ENCODE measurements at places on chromosomes 7 and 10.

GRCh38 chr10:77247031-77247990 lies 390.3 kb downstream of the KCNMA1 start:
- no peak for DNase-seq

GRCh38 chr7:14236834-14237233 lies 247.4 kb upstream of the ETV1 start:
- DNase-seq, result no peak

DNA sequence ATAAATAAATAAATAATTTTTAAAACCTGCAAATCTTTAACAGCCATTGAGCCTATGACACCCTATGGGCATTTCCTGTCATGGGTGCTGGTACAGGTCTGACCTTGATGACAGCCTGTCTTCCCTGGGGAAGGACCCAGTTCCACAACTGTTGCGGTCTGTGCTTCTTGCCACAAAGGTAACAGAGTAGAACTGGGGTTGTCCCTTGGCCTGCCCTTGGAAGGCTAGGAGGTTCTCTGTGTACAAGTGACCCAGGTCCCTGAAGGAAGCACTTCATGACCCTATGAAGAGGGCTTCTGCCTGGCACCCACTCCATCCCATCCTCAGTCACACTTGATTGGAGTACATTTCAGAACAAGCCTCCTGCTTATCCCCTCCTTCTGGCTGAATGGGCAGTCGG lies 66.9 kb downstream of the OGDH start:
- no peak for DNase-seq

GRCh38 chr7:50735333-50735732 lies 47.4 kb downstream of the GRB10 start:
- no peak for DNase-seq

DNA sequence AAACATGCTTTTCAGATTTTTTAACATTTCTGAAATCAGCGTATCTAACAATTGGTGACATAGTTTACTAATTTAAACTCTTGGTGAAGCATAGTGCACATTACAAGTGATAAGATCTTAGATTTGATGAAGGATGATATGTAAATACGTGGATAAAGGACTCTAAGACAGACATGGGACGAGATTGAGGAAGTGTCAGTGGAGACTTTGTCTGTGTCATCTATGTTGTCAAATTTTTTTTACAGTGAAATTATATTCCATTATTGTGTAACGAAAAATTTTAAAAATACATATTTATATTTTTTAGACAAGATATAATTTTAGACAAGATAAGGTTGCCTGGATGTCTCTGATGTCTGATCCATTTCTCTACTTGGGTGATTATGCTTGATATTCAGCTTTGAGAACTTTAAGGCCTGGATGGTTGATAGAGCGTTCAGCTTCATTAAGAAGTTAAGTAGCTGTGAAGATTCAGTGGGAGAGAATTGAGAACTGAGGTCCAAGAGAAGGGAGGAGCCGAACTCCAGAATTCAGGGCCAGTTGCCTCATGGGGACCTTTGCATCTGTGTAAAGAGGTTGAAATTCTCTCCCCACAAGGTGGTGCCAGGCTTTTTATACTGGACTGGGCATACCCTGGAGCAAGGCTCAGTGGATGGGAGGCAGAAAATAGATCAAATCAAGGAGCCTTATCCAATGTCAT lies 62.7 kb downstream of the KAT6B start:
- DNase-seq, result no peak

DNA sequence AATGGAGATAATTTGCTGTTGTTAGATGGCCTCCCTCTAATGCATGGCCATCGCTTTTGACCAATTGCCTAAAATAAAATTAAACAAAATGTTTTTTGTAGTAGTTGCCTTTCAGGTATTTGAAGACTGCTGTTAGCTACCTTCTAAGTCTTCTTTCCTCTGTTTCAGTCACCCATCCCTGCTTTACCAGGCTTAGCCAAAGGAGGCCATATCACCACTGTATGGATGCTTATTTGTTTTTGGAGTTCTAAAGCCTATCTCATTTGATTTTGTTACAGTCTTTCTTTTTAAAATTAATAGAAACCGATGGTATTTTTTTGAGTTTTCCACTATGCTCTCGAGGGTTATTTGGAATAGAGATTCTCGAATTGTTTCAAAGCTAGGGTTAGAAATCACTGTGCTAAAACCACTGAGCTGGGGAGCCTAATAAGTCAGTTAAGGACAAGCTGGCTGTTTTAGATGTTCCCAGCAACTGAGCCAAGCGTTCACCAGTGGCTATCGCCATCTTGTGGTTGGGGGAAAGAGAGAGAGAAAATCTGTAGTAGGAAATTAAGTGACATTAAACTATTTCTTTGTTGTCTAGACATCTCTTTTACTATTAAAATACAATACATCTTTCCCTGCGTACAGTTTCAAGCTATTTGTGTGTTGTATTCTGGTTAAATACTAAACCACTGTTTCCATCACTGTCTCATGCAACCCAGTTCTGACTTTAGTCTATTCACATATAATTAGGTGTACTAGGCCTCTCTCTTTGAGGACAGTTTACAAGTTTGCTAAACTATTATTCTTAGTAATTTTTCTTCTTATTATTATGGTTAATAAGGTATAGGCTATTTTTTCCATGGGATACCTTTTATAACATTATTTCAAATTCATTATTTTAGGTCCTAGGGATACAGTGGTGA lies 52.2 kb downstream of the GPR158 start:
- DNase-seq, result no peak

DNA sequence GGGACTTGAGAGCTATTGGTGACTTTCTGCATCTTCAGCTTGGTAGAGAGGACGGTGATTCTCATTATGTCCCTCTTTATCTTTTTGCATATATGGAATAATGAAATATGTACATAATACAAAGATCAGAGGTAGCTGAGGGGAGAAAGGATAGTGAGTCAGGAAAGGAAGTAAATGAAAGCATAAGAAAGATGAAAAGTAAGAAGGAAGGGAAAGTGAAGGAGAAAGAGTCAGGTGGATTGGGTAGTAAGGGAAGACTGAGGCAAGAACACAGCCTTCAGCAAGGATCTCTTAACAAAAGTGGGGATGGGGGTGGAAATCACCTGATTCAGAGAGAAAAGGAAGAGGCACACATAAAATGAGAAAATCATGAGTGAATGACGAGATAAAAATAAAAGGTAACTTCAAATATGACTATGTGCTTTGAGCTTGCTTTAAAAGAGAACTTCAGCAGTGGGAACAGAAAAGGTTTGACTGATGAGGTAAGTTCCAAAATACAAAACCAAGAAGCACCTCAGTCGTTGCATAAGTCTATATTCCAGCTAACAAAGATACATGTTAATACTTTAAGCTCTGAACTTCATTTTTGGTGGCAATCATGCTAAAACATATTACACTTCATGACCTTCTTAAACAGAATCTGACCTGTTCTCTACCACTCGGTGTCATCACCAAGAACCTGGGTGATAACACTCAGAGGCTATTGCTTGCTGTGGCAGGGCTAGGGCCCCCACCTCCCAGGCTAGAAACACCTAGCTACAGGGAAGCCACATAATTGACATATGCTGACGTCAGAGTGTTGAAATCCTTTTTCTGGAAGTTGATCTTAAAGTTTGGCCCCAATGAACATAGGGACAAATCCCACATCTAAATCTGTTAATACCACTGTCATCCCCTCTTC lies 32.9 kb downstream of the NRCAM start:
- no peak for DNase-seq

- DNase-seq, result no peak
Observed at GRCh38 chr10:98376485-98376884, 38.5 kb downstream of the PYROXD2 start.

GRCh38 chr10:128883231-128884032 lies 583.6 kb upstream of the MGMT start:
- no peak for DNase-seq

DNA sequence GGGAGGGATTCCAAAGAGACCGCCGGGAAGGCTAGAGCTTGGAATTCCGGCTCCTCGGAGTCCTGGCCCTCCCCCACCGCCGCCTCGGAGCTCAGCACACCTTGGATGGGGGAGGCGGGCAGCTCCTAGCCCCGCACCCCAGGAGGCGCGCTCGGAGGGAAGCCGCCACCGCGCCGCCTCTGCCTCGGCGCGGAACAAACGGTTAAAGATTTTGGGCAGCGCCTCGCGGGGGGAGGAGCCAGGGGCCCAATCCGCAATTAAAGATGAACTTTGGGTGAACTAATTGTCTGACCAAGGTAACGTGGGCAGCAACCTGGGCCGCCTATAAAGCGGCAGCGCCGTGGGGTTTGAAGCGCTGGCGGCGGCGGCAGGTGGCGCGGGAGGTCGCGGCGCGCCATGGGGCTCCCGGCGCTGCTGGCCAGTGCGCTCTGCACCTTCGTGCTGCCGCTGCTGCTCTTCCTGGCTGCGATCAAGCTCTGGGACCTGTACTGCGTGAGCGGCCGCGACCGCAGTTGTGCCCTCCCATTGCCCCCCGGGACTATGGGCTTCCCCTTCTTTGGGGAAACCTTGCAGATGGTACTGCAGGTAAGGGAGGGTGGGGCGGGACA lies at the start of gene CYP26A1:
CYP26A1 (plus strand) TSS at position 355 of the 608 bp plus-strand sequence; CDS start at position 397, 42 bp downstream.
- no peak for DNase-seq

DNA sequence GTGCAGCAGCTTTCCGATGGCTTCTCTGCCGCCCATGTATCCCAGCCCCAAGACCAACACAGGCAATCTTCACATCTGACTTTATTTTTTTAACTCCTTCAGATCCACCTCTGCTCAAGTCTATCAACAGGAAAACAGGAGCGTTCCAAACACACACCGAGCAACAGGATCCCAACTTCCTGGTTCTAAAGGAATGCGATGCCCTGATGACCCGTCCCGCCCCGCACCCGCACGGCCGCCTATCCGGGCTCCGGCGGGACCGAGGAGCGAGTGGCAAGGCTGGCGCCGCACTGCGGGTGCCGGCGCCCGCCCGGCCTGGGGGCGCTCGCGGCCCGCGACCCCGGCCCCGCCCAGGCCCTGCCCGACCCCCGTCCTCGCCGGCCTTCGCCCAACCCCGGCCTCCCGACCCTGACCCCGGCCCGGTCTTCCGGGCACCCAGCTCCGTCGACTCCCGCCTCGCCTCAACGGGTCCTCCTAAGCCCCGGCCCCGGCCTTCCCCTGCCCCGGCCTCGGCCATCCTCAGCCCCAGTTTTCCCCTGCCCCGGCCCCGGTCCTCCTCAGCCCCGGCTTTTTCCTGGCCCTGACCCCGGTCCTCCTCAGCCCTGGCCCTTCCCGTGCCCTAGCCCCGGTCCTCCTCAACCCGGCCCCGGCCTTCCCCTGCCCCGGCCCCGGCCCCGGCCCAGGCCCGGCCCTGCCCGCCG lies 730 bp downstream of the LARP4B start:
- no peak for DNase-seq

- no peak for DNase-seq
Observed at GRCh38 chr7:90424720-90425119, 21.5 kb downstream of the CLDN12 start.

DNA sequence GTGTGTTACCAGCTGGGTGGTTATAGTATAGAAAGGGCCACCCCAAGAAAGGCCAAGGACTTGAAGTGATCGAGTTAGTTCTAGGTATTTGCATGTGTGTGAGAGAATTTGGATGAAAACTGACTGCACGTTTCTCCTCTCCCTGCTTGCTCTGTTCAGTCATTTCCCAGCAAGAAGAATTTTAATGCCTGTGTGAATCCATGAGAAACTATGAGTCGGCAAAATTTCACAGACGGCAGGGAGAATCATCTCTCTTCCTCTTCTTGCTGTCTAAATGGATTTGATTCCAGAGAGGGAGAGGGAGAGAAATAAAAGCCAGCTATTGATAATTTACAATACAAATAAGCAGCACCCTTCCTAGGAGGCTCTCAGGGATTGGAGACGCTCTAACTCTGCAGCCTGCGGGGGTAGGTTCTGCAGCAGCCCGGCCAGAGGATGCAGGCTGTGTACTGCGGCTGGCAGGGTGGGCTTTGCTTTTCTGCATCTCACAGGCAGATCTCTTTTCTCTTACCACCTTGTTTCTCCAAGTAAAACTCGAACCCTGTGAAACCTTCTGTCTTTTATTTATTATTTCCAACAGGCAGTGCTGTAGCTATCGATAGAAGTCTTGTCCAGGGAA lies 183.6 kb downstream of the TCF7L2 start:
- DNase-seq, result no peak

All from C1 segment of cervical spinal cord (tissue), 14 donors.